MM.1S (cell line): ENCODE measurements at places on chromosomes 7 and 10.
A peak's percentile ranks its signal among the peaks of the same experiment; 100 is the strongest.

DNA sequence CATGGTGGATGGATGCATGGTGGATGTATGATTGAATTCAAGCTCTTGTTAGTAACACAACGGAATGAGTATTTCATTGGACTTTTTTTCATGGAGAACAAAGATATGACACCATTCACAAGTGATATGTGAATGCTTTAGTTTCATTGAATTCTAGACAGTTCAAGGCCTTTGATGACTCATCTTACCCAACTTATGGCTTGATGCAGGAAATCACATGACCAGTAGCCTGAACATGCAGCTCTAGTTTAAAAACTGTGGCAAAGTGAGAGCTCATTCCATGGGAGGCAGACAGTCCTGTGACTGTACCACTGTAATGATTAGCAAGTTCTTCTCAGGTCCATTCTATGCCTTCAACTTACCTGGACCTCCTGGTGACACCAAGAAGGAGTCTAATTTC lies 1239.3 kb downstream of the TYW1 start:
- DNase-seq: no peak

- no peak for DNase-seq
Observed at GRCh38 chr7:50339990-50340500, 35.5 kb downstream of the IKZF1 start.

- no peak for DNase-seq
Observed at GRCh38 chr7:604001-604883, 84.6 kb upstream of the PDGFA start.

DNA sequence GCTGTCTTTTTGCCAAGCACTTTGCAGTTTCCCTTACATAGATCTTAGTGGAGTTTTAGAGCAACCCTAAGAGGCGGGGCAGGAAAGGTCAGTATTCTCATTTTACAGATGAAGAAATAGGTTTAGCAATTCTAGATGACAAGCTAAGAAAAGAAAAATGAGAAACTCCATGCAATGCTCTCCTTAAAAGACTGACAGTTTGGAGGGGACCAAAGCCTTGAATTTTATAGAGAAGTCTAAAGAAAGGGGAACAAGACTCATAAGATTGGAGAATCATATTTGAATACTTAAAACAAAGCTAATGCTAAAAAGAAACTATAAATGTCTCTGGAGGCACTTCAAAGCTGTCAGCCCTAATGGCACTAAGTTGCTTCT lies 19.6 kb downstream of the CEP55 start:
- DNase-seq: no peak

GRCh38 chr7:64876792-64877713 lies 26.0 kb upstream of the ZNF273 start:
- DNase-seq: peak; percentile 39

- no peak for DNase-seq
Observed at GRCh38 chr7:49488573-49488972, 284.9 kb upstream of the VWC2 start.

- no peak for DNase-seq
Observed at GRCh38 chr10:3963191-3963673, 178.2 kb upstream of the KLF6 start.

DNA sequence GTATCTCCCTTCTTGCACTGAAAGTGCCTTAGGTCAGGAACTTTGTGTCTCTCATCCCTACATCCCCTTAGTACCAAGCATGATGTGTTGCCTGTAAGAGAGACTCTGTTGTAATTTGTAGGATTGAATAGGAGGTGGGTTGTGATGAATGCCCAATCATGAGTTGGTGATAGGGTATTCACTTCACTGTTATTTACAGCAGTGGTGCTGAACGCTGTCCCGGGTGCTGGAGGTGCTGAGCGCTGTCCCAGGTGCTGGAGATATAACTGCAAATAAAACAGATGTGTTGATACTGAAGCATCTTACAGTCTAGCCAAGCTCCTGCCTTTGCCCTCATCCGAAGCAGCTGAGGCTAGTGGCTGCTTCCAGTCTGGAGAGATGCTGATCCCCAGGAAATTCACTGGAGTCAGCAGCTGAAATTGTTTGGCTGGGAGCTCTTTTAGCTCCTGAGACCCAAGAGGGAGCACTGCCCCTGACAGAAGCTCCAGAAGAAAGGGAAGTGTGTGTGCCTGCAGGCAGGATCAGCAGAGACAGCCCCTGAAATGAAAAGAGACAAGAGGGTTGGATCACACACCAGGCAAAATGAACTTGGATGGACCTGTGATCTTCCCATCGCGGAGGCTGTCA lies 183.4 kb downstream of the SORCS3 start:
- peak; percentile 64 for DNase-seq

DNA sequence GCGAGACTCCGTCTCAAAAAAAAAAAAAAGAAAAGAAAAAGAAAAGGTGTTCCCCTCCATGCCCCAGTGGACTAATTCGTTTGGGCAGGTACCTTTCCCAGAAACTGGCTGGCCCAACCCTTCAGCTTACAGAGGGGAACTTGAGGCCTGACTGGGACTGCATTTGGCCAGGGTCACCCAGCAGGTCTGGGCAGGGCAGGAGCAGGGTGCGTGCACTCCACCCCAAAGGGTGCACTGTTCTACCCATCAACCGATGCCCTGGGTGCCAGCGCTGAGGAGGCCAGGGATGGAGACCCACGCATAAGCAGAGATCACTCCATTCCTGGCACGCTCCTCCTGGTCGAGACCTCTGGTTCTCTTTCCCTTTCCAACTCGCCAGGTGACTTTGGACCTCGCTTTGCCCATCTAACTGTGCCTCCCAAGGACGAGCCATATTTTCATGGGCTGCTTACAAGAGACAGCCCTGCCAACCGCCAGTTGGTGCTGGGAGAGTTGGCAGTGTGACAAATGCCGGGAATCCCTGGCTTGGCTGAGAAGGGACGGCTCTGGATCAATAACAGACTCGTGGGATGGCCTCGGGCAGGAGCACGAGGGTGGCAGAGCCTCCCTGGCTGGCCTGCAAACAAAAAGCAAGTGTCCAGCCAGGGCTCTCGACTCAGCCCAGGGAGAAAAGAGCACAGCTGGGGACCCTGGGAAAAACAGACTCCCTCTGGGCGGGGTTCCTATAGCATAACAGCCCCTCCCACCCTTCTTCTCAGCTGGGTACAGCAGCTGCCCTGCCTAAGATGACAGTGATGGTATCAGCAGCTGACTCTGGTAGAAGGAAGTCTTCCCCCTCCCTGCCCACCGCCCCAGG lies 7.9 kb downstream of the HSPB1 start:
- DNase-seq: no peak

GRCh38 chr10:50624866-50625501 lies 1.2 kb upstream of the SGMS1 start:
- peak; percentile 78 for DNase-seq

DNA sequence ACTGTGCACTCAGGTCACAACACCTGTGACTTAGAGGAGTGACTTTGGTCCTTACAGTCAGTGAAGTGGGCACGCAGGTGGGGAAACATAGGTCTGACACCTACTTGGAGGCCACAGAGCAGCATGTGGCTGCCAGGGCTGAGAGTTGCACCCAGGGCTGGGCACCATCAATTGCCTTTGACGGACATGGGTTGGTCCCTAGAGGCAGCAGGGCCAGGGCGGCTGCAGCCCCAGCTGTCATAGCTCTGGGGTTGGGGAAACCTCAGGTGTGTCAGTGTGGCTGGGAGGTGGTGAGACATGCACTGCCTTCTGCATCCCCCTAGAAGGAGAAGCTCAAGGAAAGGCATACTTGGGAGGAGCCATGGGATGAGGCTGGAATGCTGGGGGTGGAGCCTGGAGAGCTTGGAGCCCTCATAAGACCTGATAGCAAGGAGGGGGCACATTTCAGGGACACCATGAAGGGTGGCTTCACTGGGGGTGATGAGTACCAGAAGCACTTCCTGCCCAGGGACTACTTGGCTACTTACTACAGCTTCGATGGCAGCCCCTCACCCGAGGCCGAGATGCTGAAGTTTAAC lies at the start of gene INMT:
Gene INMT (plus strand): TSS at position 440 of the 578 bp plus-strand sequence. CDS start 16 bp downstream, at position 456.
- no peak for DNase-seq

- no peak for DNase-seq
Observed at GRCh38 chr7:140384894-140385545, 13.3 kb downstream of the SLC37A3 start.

DNA sequence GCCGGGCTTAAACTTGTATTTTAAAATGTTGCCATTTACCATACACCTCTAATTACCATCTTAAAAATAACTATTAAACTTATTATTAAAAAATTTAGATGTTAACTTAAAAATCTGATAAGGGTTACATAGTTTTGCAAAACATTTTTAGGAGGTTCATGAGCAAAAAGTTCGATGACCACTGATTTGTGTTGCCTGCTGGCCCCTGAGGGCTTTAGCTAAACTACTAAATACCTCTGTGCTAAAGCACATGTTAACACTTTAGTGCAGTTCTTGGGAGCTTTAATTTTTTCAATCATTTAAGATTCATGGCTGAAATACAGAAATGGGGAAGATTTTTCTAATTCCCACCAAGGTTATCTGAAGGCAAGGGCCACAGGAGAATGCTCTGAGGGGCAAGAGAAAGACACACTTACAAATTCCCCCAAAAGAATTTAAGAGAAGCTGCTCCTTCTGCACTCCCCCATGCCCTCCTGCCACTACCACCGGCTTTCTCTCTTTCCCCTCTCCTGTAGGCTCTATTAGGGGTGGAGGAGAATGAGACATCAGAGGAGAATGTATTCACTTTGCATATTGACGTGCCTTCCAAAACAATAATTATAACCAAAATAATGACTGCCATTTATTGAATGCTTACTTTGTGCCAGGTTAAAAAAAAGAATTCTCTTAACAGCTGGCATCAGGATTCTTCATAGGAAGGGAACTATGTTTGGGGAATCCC lies 106.2 kb downstream of the RTKN2 start:
- DNase-seq: no peak

DNA sequence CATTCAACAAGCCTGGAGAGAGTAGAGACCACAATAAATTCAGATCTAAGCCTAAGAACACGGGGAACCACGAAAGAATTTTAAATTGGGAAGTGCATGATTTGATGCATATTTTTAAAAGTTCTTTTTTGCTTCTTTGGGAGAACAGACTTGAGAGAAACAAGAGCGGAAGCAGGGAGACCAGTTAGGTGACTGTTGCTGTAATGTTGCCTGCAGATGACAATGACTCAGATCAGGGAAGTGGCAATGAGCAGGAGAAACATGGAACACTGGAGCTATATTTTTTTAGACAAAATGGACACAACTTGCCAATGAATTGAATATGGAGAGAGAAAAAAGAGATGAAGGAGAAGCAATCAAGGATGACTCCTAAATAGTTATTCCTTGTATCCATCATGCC lies 125.1 kb downstream of the RAPGEF5 start:
- DNase-seq: no peak

DNA sequence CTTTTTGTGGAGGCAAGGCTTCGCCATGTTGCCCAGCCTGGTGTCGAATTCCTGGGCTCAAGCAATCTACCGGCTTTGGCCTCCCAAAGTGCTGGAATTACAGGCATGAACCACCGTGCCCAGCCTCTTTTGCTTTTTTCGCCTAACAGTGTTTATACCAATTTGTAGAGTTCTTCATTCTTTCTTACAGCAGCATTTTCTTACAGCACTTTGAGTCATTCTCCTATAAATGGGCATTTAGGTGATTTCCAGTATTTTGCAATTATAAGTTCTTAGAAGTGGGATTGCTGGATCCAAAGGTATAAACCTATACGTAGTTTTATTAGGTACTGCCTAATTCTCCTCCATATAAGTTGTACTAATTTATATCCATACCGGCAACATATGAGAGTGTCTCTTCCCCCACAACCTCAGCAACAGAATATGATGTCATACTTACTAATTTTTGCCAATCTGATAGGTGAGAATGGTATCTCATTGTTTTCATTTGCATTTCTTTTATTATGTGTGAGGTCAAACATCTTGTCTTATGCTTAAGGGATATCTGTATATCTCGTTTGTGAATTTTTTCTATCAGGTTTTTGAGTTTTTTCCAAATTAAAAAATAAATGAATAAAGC lies 39.1 kb downstream of the SUFU start:
- no peak for DNase-seq

DNA sequence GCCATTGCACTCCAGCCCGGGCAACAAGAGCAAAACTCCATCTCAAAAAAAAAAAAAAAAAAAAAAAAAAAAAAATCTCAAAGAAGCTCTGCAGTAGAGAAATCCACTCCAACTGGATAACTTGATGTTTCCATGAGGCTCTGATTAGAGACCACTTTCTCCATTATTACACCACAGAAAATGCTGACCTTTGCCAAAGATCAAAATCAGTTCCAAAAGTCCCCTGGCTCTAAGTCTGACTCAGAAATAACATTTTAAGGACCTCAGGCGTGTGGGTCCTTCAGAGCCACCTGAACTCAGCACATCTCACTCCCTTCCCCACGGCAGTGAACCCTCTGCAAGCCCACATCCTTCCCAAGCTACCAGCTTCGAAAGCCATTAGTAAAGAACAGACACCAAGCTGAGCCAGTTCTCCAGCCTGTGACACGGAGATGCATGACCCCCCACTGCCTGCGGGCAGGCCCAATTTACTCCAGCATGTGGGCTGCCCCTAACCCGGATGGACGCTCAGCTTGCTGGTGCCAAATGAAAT lies 13.8 kb upstream of the TMEM120A start:
- DNase-seq: no peak

DNA sequence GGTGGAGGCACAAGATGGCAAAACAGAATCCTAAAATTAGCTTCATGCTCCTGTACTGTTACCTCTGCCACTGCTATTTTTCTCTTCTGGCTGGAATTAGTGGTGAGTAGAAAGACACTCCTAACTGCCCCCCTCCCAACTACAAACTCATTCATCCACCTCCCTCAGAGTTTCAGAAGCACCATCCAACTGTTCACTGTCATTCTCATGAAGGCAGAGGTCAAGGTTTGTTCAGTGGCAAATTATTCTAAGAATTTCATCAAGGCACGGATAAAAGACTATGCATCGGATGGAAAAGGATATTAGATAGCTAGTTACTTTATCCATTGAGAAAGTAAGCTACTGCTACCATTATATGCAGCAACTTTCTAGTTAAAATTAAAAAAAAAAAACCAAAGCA lies 59.7 kb downstream of the LRGUK start:
- DNase-seq: no peak

DNA sequence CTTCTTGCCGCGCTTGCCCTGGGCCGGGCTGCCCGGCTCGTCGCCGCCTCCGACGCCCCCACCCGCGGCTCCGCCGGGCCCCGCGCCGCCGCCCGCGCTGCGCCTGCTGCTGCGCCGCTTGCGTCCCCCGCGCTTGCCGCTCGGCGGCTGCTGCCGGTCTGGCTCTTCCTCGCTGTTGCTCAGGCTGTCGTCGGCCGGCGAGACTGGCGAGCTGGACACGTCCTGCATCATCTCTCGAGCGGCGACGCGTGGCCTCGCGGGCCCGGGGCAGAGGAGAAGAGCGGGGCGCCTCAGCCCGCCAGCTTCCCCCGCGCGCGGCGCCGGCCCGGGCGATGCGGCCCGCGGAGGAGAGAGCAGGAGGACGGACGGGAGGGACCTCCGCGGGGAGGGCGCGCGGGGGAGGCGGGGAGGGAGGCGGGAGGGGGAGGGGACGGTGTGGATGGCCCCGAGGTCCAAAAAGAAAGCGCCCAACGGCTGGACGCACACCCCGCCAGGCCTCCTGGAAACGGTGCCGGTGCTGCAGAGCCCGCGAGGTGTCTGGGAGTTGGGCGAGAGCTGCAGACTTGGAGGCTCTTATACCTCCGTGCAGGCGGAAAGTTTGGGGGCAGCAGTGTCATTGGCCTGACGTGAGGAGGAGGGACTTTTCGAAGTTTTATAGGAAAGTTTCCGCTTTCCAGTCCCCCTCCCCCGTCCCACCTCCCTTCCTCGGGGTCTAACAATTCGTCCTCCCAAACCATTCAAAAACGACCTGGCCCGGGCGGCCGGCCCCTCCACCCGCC lies at the start of gene TWIST1:
Gene TWIST1 (minus strand): TSS at position 546 of the 779 bp plus-strand sequence. CDS start 315 bp downstream, at position 231.
- peak; percentile 59 for DNase-seq

- DNase-seq: no peak
Observed at GRCh38 chr10:117240621-117241529, at the start of gene SLC18A2. Gene SLC18A2 (plus strand): TSS chr10:117241114. CDS start chr10:117241694, 580 bp downstream.
